Endothelial cell (in vitro differentiated cells): ENCODE measurements at places on chromosomes 5 and 9.

DNA sequence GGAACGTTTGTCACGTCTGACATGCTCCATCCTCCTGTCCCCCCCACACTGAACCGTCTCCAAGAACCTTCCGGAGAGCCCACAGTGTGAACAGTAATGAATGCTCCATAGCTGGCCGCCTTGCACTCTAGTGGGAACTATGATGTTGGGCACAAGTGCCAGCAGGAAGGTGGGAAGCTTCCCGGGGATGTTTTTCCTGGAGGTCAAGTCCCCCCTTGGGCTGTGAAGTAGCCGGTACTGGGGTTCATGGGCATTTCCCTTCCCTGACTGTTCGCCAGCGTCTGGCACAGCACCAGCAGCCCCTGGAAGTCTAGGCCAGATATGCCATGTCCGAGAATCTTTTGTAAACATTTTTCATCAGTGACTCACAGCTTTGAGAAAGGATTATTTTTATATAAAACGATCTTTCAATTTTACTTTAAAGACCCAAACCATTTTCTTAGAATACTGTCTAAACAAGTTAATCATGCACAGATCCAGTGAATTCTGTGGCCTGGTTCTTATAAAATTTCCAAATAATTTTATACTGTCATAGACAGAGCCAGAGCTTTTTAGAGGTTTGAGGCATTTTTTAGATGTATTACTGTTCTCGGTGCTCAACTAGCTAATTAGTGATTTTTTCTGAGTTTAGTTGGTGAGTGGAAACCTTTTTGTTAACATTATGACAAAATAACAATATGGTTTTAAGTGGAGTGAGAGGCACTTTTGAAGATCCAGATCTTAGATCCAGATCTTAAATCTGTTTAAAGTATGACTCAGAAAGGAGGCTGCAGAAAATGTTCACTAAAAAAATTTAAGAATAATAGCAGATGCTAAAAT is 11.6 kb downstream of the ABL1 start:
- no peak for DNase-seq

DNA sequence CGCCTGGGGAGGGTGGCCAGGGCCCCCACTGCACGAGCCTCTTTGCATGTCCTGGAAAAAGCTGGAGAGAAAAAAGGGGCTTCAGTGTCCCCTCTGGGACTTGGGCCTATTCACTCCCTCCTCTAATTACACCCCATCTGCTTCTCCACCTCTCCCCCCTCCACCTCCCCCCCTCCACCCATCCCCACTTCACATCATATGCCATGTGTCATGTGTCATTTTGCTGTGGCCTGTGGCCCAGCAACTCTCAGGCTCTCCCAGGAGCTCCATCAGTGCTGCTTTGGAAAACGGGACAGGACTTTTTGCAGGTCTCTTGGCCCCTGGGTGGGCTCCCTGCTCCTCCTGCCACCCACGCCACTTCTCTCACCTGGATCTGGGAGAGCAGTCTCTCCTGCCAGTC is 68.7 kb downstream of the NTNG2 start:
- no peak for DNase-seq

DNA sequence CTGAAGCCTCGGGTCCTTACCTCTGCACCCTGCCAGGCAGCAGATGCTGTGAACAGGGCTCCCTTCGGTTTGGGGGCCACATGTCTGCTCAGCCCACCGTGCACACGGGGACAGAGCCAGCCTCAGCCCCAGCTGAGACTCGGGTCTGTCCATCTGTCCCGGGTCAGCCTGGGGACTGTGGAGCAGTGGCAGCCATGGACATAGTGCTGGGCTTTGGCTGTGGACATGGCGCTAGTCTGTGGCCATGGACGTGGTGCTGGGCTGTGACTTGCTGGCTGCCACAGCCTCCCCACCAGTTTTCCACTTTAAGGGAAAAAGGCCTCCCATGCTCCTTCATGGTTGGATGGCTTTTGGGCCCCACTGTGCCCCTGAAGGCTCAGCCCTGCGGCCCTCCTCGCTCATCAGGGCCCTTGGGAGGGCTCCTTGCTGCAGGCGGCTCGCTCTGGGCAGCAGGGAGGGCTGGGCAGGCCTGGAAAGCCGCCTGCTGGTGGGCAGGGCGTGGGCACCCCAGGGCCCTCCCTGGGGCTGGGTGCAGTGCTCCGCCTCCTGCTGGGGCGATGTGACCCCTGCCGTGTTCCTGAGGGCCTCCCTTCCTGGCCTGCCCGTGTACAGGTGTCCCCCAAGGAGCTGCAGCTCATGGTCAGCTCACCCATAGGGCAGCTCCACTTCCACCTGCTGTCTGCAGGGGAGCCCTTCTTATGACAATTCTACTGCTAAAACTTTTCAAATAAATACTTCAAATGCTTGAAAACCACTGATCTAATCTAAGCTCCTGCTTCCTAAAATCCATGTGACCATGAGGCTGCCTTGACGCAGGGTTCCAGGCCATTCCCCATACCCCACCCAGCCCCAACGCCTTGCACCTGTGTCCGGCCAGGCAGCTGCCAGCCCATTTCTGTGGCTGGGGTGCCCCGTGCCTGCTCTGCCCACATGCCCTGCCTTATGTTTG is 112.1 kb upstream of the LMX1B start:
- no peak for DNase-seq

- no peak for DNase-seq
Measured at GRCh38 chr9:123016631-123017030, 16.8 kb upstream of the GPR21 start.

DNA sequence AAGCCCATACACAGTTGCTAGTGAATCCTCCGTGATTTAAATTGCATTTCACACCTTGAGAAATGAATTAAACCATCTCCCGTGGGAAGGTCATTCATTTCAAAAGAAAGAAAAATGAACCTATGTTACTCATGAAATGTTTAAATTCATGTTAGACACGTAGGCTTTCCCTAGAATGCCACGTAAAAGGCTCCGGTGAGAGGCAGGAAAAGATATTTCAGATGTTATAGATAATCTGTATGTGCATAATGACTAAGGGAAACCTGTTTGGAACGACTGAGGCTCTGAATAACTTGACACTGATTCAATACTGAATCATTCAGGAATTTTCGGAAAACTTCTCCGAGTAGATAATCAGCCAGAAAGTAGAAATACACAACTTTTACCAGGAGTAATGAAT is 134.3 kb upstream of the ICE1 start:
- no peak for DNase-seq
